ENCODE measurements at places on chromosomes 5 and 9.

DNA sequence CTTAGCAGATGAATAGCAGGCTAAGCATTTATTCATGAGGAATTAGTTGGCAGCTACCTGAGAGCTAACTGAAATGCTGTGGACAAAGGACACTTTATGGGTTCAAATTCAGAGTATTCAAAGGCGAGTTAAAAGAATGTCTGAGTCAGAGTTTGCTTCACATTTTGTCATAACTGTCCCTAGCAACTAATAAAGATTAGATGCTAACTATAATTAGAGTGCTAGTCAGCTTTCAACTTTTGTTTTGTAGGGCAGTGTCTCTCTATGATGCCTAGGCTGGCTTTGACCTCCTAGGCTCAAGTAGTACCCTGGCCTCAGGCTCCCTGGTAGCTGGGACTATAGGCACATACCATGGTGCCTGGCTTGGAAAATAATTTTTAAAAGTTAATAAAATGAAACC lies 4.6 kb downstream of the SMC5 start:
- DNase-seq = no peak

DNA sequence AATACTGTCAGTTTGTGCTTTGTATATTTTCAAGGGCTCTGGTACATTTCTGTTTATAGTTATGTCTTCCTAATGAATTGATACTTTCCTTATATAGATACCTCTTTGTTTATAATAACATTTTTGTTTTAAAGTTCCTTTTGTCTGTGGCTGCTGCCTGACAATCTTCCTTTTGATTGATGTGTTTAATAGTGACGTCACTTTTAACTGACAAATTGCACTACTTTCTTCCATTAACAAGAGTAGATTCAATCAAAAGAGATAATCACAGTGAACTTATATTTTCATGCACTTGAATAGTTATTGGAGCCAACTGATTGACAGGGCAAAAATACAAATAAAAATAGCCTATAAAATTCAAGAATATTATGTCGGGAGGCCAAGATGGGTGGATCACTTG lies 371.7 kb downstream of the ANXA1 start:
- DNase-seq = no peak

GRCh38 chr5:142197098-142197497 lies 88.5 kb downstream of the NDFIP1 start:
- no peak for DNase-seq

DNA sequence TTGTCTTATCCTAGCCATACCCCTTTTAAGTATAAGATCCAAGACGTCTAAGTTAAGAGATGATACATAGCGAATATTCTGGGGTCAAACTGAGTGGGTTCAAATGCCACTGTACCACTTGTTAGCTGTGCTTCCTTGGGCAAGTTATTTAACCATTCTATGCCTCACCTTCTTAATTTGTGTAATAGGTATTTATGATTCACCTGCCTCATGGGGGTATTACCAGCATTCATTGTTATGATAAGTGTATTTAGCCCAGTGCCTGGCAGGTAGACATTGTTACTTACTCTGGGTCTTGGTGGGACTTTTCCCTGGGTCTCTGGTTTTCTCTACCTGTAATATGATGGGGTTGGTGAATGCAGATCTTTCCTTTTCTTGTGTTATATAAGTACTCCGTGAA lies 3.8 kb downstream of the LARP1 start:
- DNase-seq = no peak

DNA sequence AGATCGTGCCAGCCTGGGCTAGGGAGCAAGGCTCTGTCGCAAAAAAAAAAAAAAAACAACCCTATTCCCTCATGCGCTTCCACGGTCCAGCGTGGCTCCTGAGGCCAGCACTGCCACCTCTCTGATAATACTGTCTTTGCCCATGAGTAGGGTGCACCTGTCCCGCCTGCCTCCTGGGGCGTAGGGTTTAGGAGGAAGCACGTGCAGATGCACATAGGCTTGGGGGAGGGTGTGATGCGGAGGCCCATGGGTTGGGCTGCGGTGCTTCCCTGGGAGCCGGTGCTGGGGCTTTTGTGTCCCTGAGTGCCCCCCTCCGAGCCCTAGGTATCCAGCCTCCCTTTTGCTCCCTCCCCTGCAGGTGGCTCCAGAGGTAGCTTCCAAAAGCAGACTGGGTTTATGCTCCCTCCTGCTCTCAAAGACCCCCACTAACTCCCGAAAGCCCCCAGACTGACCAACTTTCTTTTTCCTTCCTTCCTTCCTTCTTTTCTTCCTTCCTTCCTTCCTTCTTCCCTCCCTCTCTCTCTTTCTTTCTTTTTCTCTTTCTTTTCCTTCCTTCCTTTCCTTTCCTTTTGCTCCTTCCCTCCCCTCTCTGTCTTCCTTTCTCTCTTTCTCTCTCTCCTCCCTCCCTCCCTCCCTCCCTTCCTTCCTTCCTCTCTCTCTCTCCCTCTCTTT lies 12.8 kb downstream of the FGFR4 start:
- DNase-seq = no peak

GRCh38 chr9:110874963-110875674 lies 163.2 kb downstream of the LPAR1 start:
- no peak for DNase-seq

DNA sequence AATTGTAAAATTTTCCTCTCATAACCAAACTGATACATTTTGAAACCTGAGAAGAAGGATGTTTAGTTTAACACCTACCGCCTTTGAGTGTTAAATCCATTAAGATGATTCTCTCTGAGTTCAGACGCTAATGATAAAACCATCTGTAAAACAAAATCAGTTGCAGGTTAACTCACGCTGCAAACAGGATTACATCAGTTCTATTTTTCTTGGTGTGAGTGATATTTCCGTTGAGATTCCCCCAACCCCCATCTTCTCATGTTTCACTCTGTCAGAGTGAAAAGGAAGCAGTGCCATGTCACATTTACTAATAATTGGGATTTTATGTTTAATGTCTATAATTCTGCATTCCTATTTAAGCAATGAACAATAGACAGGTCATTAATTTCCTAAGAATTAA lies 146.5 kb downstream of the FANCC start:
- peak; percentile 8 for DNase-seq

DNA sequence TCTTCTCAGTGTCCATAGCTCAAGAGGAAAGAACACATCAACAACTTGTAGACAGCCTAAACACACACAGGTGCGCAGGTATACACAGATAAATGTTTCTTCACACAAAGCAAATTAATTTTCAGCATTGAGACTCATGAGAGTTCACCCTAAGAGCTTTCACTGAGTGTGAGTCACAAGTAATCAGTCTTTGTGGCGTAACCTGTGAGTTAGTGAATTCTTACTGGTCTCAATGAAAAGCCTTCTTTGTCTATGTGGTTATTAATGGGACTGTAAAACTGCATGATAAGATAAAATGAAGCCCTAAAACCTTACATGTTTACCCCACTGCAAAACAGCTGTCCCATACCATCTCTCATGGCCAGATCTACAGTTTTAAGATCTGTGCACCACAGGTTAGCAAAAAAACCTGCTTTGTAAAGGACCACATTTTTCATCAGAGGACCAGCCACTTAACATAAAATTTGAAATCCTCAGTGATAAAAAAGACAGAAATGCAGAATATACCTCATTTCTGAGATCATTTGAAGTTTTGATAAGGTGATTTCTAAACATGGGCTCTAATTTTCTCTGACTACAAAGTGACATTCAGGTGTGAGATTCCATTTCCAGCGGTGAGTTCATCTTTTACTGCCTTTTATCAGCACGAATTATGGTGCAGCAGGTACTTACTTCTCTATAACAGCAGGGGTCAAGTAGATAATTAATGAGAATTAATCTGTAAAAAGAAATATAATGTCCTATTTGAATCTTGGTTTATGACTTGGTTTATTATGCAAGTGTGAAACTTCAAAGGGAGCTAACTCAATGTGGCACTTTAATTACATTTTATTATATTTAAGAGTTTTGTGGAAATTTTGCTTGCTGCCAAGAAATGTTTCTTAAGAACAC lies 335.7 kb upstream of the PIK3R1 start:
- DNase-seq = no peak

- DNase-seq = no peak
These were observed 14.1 kb downstream of the SLC25A25 start for GRCh38 chr9:128082151-128082550.

DNA sequence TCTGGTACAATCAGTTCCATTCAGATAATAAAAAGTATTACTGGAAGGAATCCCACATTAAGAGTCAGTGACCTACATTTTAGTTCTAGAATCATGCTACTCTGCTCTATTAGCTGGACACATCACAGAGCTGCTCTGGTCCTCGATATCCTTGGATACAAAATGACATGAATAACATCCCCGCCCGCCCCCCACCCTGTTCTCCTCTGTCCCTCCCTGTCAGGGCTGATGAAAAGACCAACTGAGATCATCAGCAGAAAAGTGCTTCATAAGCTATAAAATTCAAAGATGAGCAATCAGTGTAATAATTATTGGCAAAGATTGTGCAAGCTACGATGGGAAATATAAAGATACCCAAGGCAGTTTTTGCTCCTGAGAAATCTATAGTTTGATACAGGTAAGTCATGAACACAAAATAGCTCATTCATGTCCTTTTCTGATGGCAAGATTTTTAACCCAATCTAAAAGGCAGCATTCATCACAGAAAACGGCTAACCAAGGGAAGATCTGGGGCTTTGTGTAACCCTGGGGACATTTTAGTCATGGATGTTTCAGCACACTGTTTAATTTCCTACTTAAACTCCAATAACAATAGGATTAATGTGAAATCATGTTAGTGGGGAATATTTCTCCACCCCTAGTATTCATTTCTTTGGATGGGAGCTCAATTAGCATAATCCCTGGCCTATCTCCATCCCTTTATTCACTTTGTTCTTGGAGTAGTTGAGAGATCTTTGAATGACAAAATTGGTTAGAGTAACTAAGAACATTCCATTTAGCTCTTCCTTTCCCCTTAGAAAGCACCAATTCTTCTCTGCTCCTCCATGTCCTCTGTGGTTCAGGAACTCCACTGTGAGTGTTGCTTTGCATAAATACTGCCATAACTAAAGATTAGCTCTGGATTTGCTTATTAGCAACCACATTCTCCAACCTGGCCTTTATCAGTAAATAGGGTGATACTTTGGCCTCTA lies 459.4 kb upstream of the GRIA1 start:
- no peak for DNase-seq

- DNase-seq = no peak
These were observed 42.6 kb downstream of the CSNK1G3 start for GRCh38 chr5:123554601-123555000.

GRCh38 chr9:98229620-98230019 lies 25.8 kb downstream of the TBC1D2 start:
- DNase-seq = no peak

GRCh38 chr5:117800261-117800660 lies 1188.1 kb downstream of the DTWD2 start:
- no peak for DNase-seq

DNA sequence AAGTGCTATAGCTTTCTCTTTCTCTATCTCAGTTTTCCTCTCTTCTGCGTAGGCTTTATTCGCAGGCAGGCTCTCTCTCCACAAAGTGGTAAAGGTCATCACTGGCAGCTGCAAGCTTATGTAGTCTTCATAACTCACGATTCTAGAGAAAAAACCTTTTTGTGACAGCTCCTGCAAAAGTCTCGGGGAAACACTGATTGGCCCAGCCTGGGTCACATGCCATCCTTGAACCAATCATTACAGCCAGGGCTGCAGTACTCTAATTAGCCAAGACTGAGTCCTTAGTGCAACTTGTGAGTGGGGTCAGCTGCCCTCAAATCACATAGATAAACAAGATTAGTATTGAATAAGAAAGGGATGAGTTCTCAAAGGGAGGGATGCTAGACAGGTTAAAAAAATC lies 18.3 kb upstream of the FRMPD1 start:
- DNase-seq = no peak

DNA sequence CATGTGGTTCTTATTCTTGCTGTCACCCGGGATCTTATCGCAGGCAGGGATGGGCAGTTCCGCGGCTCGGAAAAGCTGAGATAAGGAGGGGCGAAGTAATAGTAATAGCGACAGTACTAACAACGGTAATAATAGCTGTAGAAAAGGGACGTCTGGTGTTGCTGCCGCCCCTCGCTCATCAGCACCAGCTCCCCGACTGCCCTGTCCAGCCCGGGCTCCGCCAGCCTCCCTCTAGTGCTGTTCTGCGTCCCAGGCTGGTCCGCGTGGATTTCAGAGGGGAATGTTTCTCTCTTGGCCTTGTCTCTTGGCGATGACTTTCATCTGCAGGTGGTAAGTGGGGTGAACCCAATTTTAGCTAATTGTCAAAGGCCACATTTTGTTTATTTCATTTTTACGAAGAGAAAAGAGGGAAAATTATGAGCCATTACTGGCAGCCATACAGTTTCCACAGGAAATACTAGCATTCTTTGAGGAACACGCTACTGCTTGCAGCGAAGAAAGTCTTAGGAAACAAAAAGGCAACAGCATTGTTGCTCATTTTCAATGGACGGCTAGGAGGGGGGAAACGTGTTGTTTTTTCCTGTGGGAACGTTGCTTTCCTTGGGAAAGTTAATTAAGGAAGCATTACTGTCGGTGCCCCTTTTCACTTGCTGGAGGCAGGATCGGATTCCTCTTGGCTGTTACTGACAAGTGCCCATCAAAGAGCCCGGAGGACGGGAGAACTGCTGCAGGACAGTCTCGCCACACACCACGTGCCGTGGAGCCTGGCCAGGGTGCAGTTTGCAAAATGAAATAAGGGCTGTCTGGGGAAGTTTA lies 762 bp downstream of the SNCAIP start:
- no peak for DNase-seq

- DNase-seq = no peak
These were observed 96.0 kb upstream of the SLC12A2 start for GRCh38 chr5:127987354-127988145.

GRCh38 chr9:132555528-132555927 lies 26.9 kb upstream of the BARHL1 start:
- no peak for DNase-seq

DNA sequence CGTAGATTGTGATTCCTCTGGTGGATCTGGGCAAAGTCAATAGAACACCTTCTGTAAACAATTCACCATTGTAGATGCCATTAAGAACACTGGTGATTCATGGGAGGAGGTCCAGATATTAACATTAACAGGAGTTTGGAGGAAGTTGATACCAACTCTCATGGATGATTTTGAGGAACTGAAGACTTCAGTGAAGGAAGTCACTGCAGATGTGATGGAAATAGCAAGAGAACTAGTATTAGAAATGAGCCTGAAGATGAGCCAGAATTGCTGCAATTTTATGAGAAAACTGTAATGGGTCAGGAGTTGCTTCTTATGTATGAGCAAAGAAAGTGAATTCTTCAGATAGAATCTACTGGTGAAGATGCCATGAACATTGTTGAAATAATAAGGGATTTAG lies 26.9 kb downstream of the TCERG1 start:
- no peak for DNase-seq

DNA sequence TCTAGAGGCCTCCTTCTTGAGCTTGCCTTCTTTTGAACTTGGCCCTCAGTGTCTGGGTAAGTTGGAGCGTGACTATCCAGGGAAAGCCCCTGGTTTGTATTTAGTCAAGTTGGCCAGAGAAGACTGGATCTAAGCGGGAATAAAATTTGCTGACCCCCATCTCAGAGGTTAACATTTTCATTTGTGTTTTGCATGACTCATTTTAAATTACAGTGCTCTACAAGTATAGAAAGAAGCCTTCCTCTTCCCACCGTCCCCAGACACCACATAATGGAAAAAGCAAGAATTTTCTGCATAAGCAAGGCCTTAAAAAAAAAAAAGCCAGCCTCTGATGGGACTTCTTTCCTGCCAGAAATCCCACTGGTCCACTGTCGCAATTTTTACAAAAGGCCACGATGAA lies 27.2 kb downstream of the PIK3R1 start:
- no peak for DNase-seq

Measured in stimulated activated CD4-positive, alpha-beta T cell treated with anti-CD3 and anti-CD28 coated beads, Interleukin-2, amount 100 ng/mL, for 48 hours (primary cell).